ENCODE measurements at places on chromosomes 1 and 21.
A peak's percentile ranks its signal among the peaks of the same experiment; 100 is the strongest.

- DNase-seq = no peak
These were observed 24.9 kb upstream of the PODN start for GRCh38 chr1:53037159-53037558.

GRCh38 chr1:125066385-125066784, 3881.6 kb downstream of the SRGAP2C start:
- no peak for DNase-seq

DNA sequence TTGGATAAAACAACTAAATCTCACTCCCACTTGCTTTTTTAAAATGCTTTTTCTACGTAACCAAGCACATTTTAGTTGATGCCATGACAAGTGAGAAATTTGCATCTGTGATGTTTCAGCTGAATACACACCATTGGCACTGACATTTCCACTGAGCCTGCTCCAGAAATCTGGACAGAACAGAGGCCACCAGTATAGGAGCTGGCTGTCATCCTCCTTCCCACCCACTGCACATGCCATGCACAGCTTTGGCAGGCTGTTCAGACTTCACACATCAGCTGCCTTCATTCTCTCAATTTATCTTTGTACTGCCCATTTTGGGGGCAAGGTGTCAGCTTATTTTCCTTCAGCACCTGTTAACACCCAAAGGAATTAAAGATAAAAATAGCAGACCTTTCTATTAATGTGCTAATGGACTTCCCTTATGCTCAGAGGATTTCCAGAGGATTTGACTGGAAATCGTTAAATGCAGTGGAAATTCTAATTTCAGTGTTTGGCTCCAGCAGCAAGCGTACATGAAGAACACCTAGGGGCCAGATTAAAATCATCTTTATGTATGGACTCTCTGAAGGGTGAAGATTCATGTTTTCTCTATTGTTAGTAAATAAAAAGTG, 12.9 kb upstream of the PODN start:
- no peak for DNase-seq

DNA sequence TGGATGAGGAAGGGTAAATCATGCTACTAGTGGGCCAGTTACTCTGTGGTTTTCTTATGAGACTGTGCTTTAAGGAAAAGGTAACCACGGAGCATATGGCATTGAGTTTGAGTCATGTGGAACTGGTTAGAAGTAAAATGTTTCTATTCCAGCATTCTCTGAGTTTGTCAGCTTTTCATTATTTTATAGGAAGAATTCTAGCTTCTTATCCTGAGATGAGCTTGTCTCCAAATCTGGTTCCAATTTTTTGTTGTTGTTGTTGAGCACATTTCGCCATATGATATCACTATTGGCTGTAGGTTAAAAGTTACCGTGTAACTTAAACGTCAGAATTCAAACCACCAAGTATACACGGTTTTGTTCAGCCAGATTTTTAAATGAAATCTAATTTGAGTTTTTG, 69.9 kb downstream of the ATF6 start:
- DNase-seq = no peak

DNA sequence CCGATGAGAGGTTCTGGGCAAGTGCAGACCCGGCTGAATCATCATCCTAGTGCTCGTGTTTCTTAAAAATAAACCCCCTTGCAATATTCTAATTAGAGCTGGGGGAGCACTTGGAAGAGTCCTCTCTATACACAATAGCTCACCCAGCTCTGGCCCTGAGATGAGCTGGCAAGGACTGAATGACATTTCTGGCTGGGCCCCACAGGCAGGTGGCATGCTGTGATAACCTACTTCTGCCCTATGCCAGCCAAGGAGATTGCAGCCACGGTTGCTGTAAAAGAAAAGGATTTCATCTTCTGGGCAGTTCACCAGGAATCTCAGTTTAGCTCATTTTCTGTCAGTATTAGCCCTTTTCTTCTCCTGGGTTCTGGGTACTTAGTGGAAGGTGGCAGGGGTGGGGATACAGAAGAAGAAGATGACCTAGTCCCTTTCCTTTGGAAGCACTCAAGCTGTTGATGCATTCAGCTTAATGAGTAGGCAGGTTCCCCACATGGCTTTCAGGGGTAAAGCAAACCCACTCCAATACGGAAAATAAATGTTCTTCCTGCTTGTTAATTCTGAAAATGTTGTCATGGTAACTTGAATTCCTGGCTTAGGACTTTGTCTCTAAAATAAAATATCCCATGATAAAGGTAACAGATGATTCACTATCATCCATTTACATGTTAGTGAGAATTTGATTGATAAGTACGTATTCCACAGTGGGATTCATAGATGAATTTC, 32.2 kb downstream of the VASH2 start:
- peak; percentile 59 for DNase-seq

DNA sequence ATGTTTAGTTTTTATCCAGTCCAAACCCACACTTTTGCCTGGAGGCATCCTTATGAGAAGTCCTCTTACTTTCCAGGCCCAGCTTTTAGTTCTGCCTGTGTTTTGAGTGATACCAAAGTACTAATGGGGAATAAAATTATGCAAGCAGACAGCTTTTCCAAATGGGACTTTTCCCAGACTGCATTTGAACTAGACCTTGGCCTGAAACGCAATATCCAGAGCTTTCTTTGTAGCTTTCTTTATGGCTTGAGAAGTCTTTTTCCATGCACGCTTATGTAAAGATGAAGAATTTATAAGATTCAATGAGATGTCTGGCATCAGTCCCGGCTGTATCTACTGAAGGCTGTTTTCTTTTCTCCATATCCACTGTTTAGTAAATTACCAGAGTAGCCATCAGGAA, 236.6 kb upstream of the RAB4A start:
- DNase-seq = no peak

- DNase-seq = no peak
These were observed 8.4 kb downstream of the IFNAR2 start for GRCh38 chr21:33238146-33238545.

- DNase-seq = no peak
These were observed 75.4 kb upstream of the C1orf105 start for GRCh38 chr1:172345077-172345476.

GRCh38 chr1:14137411-14138134, 437.6 kb downstream of the PRDM2 start:
- no peak for DNase-seq

DNA sequence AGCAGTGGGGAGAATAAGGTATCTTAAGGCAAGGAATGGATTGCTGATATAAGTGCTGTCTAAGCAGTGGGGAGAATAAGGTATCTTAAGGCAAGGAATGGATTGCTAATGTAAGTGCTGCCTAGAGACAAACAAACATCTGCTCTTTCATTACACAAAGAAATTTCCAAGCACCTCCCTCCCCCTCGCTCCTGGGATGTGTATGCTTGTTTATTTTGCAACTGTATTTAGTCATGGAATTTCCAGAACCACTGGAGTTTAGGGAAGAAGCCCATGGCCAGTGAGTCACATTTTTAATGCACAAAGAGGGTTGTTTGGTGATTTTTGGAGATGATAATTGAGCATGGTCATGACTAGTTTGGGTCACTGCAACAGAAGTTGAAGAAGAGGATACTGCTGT, 21.5 kb downstream of the PDPN start:
- no peak for DNase-seq

DNA sequence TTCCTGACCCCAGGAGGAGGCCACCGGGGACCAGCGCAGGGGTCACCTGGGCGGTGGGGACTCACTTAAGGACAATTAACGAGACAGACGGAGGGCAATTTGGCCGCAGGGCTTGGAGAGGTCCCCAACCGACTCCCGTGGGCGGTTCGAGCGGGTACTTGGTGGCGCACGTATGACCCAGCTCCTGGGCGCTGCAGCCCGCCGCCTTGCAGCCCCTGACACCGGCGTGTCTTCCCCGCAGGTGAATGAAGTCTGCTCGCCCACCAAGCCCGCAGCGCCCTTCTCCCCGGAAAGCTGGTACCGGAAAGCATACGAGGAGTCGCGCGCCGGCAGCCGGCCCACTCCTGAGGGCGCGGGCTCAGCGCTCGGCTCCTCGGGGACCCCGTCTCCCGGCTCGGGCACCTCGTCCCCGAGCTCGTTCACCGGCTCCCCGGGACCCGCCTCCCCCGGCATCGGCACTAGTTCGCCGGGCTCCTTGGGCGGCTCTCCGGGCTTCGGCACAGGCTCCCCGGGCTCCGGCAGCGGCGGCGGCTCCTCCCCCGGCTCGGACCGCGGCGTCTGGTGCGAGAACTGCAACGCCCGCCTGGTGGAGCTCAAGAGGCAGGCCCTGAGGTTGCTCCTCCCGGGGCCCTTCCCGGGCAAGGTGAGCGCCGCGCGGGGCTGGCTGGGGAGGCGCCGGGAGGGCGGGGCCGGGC, 1.4 kb downstream of the KIF26B start:
- DNase-seq = peak; percentile 74

- DNase-seq = no peak
These were observed 58.4 kb upstream of the ADARB1 start for GRCh38 chr21:45016031-45016405.

DNA sequence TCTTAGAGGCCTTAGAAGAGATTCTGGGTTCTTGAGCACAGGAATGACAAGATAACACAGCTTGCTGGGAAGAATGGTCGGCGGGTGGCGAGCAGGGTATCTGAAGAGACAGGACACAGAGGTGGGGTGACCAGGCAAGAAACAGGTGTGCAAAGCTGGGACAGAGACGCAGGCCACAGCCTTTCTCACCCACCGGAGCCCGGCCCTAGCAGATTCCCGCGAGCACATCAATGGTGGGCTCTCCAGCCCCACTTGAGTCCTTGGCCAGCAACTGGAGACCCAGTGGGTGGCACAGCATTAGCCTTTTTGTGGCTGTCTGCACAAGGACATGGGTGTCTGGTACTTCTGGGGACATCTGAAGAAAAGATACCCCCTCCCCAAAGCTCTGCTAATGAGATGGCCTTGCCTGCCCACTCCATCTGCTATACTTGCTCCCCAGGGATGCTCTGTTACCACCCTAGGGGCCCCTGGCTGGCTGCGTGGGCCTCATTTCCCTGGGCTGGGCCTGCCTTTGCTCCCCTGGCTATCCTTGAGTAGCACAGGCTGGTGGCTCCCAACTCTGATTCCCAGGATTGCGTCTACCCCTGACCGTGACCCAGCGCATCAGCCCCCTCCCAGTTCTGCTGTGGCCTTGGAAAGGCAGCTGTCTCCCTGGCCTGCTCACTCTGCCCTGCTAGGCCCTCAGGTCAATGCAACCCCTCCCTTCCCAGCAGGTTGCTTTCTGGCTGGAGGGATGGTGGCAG, 127.2 kb upstream of the ADAR start:
- no peak for DNase-seq

DNA sequence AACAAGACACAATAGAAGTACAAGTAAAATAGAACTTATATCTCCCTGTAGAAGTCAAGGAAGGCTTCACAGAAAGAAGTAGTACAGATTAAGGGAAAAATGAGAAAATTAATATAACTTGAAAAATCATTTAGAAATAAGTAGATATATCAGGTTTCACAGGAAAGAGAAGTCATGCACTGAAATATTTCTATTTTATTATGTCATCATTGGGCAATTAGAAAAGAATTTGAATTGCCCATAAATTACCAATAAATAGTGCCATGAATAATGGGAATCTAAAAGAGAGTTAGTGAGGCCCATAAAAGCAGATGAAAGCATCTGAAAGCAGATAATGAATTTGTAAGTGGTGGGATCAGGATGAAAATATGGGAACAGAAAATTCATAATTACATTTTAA, 1597.8 kb downstream of the PLA2G4A start:
- no peak for DNase-seq

DNA sequence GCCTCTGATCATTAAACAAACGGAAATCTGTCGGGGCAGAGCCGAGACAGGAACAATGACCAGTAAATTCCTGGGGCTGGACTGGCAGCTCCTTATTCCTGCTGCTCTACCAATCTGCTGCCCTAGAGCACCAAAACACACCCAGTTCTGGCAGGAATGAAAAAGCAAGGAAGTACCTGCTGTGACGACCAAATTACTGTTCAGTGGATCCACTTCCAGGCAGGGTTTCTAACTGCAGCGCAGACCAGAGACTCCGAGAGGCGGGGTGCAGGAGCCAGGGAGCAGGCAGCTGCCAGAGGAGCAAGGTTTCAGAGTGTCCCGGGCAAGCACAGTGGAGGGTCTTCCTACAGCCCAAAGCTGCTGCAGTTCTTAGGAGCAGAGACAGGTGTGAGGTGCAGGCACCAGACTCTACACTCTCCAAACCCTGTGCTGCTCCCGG, 32.4 kb downstream of the KANK4 start:
- DNase-seq = no peak

GRCh38 chr1:180524915-180525714, 22.7 kb upstream of the ACBD6 start:
- no peak for DNase-seq

DNA sequence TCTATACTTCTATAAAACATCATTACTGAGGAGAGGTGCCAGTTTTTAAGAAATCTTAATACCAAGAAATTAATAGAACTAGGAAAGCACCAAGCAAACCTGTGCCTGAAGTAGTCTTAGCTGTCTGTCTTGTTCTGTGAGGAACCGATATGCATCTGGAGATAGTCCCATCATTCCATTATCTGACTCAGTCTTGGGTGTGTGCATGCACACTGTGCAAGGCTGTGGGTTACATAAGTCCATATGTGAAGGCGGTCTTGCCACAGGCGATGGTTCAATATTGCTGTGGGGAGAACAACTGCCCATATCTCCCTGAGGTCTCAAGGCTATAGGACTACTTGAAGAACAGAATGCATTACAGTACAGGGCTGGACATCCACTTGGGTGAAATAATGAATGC, 33.8 kb downstream of the STIL start:
- DNase-seq = no peak

- DNase-seq = no peak
These were observed 66.5 kb upstream of the RAB3GAP2 start for GRCh38 chr1:220338759-220339158.

- DNase-seq = peak; percentile 65
These were observed 27.7 kb upstream of the LY9 start for GRCh38 chr1:160768295-160768657.

DNA sequence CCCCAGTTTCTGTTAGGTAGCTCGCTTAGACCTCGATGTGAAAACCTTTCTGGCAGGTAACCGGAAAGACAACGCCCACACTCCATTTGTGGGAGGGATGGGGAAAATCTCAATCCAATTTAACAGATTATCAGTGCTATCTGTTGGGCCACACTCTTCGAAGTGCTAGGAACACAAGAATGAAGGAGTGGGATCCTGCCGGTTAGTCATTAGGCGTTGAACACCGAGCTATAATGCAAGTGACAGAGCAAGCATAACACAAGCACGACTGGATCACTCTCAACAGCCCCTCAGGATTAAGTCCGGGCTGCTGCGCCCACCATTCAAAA, 531 bp downstream of the SNIP1 start:
- DNase-seq = no peak

GRCh38 chr1:153752072-153752471, 23.1 kb upstream of the SLC27A3 start:
- no peak for DNase-seq

- DNase-seq = peak; percentile 21
These were observed 5.4 kb downstream of the HMGN2 start for GRCh38 chr1:26477446-26478152.

Measured in hematopoietic multipotent progenitor cell treated with erythropoietin and hydrocortisone succinate and interleukin-3 and kit ligand, for 8 days (in vitro differentiated cells).